ENCODE measurements at places on chromosomes 12 and 14.

DNA sequence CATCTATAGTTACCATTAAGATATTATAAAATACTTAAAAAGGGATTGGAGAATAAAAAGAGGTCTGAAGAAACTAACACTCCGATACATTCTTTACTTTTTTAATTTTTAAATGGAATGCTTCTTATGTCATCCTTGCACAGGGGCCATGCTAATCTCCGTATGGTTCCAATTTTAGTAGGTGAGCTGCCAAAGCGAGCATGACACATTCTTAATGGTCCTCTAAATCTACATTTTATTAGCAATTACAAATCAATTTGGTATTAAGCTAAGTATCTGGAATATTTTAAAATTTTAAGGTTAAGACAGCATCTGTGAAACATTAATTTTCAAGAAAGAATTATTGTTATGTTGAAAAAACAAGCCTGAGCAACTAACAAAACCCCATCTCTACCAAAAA, 6.2 kb upstream of the ARID4A start:
- DNase-seq, result no peak

DNA sequence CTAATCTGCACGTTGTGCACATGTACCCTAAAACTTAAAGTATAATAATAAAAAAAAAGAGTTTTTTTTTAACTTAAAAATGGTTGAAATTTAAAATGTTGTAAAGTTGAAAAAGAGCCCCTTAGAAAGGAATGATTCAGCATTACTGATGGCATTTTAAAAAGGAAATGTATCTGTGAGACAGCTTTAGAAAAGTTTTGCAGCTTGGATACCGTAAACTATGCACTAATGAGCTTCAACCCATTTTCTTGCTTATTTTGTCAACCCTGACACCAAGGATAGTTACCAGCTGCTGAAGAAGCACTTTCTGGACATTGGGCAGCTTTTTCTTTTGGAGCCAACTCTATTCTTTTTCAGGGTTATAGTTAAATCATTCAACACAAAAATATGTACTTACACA, 4.3 kb downstream of the BICD1 start:
- no peak for DNase-seq

DNA sequence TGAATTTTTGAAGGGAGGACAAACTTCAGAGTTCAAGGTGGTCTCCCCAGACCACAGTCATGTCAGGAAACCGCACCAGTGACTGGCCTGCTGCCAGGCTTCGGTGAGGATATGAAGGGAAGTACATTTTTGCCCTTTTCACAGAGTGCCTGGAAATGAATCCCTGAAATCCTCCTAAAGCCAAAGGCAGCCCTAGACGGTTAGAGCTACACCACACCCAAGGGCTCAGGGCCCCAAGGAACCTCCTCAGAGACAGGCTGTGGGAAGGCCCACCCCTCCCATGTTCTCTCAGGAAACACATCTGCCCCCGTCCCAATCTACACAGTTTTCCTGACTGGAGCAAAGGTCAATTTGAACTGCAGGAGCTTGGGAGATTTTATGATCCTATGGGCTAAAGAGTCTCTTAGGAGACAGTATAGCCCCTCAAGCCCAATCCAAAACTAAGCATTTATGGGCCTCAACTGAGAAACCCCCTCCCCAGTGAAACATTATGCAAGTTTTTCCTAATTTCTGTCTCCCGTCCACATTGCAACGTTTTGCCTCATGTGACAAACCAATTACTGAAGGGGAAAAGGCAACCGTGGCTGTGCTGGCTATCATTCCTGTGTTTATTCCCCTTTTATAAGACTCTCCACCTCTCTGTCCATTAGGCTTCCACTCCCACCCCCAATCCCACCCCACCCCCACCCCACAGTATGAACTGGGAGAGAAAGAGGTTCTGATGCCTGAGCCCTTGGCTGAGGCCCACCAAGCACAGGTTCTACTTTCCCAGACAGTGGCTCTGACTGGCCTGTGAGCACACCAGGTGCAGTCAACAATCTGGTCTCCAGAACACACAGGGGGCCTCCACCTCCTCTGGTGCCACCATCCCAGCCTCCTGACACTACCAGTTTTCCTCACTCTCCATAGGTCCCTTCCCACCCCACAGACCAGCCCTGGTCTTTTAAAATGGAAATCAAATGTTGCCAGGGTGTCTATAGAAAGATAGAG, 9.6 kb upstream of the RNASE1 start:
- DNase-seq, result no peak

DNA sequence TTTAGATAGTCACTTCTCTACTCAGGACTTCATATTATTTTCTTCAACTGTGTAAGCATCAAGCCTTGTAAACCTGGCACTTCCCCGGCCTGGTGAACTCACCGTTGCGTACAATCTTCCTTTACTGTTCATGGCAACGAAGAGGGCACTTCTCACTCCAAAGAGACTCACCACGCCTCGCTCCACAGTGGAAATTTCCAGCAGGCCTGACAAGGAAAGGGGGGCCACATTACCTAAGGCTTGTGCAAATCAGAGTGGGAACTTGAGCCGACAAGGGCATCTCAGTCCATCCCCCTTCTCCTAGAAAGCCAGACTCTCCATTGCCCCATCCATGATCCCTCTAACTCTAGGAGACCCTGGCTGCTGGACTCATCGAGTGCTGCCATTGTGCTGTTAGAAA, 1.6 kb downstream of the FGF6 start:
- no peak for DNase-seq

GRCh38 chr14:92704036-92704804, 44.2 kb downstream of the LGMN start:
- DNase-seq, result no peak

DNA sequence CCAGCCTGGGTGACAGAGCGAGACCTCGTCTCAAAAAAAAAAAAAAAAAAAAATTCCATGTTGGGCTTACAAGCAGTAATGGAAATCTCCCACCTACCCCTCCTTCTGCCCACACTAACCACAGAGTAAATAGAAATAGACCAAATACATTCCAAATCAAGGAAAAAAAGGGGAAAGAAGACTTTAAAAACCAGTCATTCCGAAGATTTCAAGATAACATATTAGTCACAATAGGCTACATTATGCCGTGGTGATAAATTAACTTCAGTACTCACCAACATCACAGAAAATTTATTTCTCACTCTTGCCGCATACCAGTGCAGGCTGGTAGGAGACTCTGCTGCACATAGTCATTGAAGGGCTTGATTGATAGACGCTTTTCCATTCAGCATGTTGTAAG, 15.5 kb upstream of the ETV6 start:
- no peak for DNase-seq

DNA sequence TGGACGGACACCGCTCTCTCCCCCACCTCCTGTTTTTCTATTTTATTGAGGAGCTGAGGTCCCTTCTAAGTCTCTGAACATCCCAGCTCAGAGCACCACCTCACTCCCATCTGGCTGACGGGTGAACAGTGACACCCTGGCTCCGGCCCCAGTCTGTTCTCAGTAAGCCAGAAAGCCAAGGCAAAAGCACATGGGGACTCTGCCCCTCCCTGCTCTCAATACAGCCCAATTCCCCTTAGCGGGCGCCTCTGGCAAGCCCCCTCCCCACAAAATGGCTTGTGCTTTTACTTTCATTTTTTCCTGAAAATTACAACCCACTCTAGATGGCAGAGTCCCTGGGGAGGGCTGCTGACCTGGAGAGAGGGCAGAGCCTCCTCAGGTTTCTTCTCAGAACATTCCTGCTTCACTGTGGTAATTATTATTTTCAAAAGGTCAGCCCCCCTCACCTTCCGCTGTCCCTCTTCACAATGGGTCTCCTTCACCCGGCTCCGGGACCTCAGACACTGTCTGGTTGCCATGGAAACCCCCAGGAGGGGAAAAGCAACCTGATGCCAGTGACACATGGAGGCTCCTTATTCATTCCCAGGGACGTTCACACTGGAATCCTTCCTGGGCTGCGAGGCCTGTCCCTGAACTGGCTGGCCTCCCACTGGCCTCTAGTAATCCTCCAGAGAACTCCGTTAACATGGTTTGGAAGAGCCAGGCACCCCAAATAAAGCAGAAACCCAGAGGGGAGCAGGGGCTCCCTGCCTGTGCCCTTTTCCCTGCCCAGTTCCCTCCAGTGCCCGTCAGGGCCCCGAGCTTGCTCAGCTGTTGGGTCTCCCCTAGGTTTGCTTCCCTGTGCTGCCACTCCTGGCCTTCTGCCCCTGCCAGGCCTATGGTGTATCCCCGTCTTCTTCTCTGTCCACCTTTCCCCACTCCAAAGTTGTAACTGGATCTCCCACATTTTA, 15.9 kb downstream of the COL2A1 start:
- peak; percentile 77 for DNase-seq

DNA sequence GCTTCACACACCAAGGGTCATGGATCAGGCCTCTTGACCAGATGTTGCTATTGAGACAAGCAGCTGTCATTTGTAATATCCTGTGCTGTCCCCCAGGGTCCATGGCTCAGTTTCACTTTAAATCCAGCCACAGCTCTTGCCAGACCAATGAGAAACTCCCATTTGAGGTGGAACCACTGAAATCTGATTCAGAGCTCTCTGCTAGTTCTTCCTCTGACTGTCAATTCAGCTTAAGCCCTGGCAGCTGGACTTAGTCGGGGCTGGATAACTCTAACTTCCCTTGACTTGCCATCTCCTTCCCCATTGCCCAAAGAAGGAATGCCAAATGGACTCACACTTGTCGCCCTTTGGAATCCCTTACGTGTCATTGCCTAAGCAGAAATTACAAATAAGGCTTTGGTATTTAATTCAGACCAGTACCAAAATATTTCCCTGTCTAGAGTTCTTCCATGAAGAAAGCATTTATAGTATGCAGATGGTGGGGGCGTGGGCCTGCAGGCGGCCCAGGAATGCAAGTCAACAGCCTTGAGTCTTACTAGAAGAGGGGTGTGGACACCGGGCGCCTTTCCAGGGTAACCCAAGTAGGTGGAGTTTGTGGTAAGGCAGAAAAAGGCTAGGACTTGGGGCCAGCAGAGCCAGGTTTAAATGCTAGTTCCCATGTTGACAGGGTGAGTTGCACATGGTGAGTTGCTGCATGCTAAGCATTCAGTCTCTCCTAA, 96.9 kb upstream of the TMPO start:
- DNase-seq, result peak; percentile 65

DNA sequence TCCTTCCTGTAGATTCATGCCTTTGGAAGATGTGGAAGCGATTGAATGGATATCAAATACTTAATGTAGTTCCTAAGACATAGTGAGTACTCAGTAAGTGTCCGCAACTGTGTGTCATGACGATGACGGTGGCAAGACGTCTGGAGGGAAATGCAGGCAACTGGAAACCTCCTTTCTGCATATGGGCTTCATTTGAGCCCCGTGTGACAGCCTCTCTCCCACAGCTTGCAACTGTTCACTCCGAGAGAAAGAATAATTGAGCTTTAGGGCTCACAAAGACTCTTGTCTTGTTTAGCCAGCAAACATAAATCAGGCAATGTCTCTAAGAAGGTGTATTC, 6.9 kb downstream of the CFAP251 start:
- DNase-seq, result no peak

DNA sequence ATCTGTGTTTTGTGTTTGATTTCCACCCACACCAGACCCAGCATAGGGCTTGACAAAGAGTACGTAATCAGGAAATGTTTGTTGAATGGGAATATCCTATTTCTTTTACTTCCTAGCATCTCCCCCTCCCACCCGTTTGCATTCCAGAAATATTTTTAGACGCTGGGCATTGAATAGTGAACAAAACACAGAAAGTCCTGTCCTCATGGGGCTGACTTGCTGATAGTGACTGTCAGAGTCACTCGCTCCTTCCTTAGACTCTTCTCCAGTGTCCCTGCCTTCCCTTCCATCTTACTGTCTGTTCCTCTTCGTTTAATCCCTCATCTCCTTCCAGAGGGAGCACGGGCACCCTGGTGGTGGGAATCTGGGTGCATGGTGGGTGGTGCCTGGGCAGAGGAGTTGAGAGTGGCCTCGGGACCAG, 53.6 kb downstream of the SLC25A47 start:
- DNase-seq, result peak; percentile 20

- DNase-seq, result no peak
These were observed 240.8 kb upstream of the TMPO start for GRCh38 chr12:98274430-98275130.

DNA sequence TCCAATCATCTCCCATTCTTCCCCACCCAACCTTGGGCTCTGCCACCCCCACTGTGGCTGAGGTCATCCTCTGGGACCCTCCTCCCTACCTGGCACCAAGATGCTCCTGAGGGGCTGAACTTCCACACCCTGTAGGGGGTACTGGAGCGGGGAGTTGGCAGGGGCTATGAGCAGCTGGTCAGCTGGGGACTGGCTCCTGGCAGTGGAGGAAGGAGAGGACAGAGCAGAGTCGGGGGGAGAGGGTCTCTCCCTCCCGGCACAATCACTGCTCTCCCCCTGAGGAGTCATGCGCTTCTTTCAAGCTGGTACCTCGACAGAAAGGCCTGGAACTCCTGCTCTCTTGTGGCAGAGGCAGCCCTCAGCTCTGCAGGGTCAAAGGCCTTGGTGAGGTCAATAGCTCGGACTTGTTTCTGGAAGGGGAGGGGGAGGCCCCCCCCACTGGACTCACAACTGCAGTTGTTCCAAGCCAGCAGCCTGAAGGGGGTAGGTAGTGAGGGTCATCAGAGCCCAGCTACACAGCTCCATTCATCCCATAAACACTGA, 2.0 kb downstream of the B4GALNT1 start:
- no peak for DNase-seq

DNA sequence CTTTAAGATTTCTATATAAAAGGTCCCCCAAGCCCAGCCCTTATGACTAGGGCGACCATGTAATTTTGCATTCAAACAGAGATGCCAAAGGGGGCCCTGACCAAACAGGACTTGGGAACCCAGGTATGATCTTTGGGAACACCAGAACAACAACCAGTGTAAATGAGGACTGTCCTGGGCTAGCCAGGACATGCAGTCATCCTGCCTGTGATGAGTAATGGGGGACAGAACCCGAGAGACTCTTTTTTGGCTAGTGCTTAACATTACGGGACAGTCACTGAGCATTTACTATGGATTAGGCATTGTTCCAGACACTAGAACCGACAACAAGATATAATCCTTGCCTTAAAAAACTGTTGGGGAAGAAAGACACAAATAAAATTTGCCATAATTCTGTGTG, 337.3 kb downstream of the CACNA1C start:
- DNase-seq, result no peak

DNA sequence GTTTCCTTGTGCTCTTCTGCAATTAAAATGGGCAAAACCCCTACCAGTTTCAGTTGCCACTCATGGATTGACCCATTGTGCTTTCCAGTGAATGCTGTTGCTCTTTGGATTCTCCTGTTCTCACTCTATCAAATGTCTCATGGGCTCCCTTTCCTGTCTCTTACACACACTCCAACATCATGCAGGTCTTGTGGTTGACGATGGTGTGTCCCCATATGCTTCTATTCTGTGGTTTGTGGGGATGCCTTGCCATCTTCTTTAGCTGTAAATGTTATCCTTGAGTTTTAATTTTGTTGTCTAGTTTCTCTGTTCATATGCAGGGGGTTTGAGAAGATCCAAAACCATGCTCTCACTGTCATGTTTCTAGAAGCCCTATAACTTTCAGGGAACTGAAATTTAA, 31.9 kb upstream of the FBXO34 start:
- DNase-seq, result no peak

- DNase-seq, result no peak
These were observed 116.5 kb downstream of the SRGAP1 start for GRCh38 chr12:63961048-63961447.

DNA sequence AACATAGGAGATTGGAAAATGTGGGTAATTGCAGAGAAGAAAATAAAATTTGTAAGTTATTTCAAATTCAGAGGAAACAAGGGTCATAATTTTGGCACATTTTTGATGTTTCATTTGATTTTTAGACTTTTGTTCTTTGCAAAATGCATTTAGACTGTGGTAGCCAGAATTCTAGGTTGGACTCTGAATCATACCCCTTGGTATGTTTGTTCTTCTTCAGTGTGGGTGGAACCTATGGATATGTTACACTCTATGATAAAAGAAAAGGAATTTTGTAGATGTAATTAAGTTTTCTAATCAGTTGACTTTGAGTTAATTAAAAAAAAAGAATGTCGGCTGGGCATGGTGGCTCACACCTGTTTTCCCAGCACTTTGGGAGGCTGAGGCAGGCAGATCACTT, 827.0 kb downstream of the AACS start:
- DNase-seq, result no peak

Measured in COLO829 (cell line).